ENCODE measurements at places on chromosomes 12 and 14. TPM values are rescaled to one million over a fixed set of nuclear protein-coding genes. Genes with fewer than 3 reads are reported as not detected.

GLT8D2 gene
- 9.4 TPM for total RNA-seq

PRDM4 gene
- 21.2 TPM for total RNA-seq

GLIPR1L1 gene
- total RNA-seq, result under 0.01 TPM

MANSC1 gene
- 2.4 TPM for total RNA-seq

GRCh38 chr14:35747379-35747778, 61.7 kb downstream of the RALGAPA1 start:
- DNase-seq, result no peak

DNA sequence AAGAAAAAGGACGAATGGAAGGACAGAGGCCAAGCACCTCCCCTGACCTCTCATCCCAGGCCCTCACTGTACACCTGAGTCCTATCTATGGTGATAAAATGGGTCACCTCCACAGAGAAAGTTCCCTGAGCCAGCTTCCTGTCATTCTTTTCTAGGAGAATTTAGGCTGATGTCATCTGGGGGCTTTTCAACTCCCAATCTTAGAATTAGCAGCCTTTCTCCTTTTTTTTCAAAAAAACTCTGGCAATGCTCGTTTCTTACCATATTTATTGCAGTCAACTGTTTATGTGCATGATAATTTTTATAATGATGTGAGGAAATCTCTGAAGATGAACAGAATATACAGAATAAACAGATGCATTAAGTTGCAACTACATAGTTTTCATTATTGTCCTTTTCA, 177.6 kb downstream of the SNAPC1 start:
- no peak for DNase-seq

- DNase-seq, result no peak
Measured at GRCh38 chr12:45235087-45236025, 19.5 kb downstream of the ANO6 start.

DNA sequence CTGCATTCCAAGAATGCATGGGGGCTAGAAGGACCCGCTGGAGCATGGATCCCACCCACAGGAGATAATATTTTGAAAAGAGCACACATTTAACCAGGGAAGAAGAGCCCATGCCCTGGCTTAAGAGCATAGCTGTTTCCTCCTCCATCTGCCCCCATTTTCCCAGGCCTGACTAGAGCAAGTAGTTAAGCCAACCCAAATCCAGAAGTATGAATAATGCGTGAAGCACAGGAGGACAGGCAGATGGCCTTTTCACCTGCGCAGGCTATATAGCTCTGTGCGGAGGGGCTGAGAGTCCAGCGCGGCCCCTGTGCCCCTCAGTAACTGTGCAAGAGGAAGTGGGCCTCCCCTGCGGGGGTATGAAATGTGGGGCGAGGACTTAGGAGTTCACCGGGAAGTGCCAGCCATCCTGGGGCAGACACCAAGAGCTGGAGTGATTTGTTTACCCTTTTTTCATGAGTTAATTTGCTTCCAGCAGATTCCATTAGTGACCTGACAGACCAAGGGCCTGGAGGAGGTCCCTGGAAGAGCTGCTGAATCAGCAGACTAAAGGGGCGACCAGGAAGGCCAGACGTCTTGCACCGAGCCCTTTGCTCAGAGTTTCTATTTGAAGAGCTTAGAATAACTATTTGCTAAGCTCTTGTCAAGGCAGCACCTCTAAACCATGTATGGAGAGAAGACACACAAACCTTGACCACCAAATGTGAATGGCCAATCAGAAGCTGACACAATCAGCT, 37.2 kb downstream of the DPF3 start:
- DNase-seq, result no peak

GRCh38 chr12:82896979-82897378, 210.3 kb downstream of the TMTC2 start:
- no peak for DNase-seq

- DNase-seq, result no peak
Measured at GRCh38 chr14:92728759-92729364, 19.6 kb downstream of the LGMN start.

DNA sequence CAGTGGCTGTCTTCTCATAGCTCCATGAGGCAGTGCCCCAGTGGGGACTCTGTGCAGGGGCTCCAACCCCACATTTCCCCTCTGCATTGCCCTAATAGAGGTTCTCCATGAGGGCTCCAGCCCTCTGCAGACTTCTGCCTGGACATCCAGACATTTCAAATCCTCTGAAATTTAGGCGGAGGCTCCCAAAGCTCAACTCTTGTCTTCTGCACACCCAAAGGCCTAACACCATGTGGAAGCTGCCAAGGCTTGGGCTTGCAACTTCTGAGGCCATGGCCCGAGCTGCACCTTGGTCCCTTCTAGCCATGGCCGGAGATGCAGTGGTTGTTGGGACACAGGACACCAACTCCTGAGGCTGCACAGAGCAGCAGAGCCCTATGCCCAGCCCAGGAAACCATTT, 20.5 kb upstream of the PPP2R5C start:
- DNase-seq, result no peak

DNA sequence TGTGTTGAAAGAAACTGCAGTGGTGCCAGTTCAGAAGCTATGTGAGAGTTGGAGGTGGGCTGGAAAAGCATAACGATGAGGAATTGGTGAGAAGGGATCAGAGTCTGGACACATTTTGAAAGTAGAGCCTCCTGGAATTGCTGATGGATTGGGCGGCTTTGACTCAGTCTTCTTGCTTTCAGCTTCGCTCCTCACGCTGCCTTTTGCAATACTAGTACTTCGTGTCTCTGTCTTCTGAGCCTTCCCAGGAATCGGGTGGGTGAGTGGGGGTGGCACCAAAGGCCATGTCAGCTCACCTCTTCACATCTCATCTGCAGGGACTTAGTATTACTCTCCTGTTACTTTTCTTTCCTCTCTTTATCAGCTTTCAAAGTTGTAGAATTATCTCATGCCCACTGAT, 101.6 kb upstream of the RFX4 start:
- no peak for DNase-seq

DNA sequence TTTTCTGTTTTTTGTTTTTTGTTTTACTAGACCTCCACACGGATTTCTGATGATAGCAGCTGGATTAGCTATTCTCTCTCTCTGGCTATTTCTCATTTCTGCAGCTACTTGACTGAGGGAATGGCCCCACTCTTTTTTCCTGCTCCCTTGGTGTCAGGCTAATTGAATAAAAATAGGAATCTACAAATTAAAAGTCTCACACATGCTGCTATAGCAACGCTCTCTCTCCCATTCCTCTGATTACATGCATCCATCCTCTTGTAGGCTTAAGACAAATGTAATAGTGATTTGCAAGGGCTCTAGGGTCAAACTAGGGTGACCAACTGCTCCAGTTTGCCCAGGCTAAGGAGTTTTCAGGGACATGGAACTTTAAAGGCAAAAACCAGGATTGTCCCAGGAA, 221.8 kb downstream of the PHLDA1 start:
- no peak for DNase-seq

- no peak for DNase-seq
Measured at GRCh38 chr14:94481468-94482131, 5.6 kb upstream of the SERPINA9 start.

DNA sequence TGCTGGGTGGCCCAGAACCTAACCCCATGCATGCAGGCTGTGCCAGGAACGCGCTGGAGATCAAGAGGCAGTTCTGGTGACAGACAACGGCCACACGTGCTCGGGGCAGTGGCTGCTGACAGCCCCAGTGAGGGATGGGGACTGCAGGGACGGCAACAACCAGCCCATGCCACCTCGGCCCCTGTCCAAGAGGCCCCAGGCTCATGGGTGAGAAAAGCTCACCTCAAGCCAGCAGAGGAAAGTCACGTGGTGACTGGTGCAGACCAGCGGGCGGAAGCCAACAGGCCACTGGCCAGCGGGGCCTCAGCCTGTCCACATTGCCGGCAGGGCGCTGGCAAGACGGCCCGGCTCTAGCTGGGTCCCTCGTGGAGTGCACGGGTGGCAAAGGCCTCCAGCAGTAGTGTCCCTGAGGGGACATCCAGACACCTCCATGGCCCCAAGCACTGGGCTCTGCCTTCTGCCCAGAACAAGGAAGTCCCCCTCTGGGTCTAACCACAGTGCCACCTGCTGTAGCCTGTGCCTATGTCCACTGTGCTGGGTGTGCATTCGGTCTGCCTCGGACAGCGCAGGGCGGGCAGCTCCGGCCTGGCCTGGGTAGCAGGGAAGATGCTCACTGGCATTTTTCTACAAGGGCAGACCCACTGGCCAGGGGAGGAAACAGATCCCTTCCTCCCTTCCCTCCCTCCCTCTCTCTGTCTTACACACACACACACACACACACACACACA, 134.1 kb downstream of the NCOR2 start:
- no peak for DNase-seq

DNA sequence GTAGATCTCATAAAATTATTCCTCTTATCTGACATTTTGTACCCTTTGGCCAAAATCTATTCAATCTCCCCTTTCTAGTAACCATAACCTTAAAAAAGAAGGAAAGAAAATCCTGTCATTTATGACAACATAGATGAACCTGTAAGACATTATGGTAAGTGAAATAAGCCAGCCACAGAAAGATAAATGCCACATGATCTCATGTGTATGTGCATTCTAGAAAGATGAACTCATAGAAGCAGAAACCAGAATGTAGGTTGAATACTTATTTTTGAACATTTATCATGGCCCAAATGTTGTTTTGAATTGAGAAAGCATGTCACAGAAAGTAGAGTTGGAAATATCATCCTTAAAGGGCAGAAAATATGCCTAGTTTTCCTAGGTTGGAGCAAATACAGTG, 1053.6 kb downstream of the SLC6A15 start:
- DNase-seq, result no peak

- no peak for DNase-seq
Measured at GRCh38 chr12:32091696-32092095, 15.0 kb upstream of the BICD1 start.

DNA sequence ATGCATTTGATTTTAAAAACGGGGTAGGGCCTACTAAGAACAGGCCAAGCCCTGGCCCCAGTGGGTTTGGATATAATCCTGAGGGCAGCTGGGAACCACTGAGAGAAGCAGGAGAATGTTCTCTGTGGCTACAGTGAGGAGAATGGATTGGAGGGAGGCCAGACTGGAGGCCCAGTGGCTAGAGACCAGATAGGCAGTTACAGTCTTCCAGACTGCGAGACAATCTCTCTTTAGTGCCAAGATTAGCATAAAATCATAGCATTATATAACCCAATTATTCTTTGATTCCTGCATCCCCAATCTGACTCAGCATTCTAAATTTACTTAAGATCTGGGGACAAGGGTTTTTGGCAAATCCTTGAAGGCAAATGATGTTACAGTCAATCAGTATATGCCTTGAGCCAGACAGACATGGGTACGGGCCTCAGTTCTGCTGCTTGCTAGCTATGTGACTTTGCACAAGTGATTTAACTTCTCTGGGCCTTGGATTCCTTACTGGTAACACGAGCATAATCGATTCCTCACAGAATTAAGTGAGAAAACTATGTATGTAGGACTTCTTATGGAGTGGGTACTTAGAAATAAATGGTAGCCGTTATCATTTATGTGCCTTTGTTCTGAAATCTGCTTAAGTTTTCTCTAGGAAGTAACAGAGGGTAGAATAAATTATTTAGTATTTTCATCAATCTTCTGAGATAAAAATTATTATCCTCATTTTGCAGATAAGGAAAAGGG, 18.3 kb downstream of the NINJ2 start:
- no peak for DNase-seq

DNA sequence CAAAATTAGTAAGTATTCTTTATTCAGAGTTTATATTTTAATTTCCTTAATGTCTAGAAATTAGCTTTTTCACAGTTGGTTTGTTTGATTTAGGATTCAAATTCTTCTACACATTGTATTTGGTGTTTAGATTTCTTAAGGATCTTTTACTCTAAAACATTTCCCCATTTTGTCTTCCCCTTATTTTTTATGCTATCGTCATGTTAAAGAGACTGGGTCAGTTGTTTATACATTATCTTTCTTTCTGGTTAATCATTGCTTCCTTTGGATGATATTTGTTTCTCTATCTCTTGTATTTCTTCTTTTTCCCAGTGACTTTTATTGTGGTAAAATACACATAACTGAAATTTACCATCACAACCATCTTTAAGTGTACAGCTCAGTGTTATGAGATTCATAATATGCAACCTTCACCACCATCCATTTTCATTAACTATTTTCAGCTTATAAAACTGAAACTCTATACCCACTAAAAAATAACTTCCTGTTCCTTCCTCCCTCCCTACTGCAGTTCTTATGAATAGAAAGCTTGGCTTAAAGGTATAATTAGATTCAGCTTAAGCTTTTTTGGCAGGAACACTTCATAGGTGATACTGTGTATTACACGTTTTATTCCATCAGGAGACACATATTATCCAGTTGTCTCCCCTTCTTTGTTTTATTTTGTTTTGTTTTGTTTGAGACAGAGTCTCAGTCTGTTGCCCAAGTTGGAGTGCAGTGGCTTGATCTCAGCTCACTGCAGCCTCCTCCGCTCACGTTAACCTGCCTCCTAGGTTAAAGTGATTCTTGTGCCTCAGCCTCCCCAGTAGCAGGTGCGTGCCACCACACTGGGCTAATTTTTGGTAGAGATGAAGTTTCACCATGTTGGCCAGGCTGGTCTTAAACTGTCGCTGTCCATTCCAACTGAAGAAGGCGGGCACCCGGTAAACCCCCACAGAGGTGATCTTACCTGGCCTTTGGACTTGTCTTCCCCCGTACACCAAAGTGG, 45.0 kb downstream of the NOPCHAP1 start:
- no peak for DNase-seq

DNA sequence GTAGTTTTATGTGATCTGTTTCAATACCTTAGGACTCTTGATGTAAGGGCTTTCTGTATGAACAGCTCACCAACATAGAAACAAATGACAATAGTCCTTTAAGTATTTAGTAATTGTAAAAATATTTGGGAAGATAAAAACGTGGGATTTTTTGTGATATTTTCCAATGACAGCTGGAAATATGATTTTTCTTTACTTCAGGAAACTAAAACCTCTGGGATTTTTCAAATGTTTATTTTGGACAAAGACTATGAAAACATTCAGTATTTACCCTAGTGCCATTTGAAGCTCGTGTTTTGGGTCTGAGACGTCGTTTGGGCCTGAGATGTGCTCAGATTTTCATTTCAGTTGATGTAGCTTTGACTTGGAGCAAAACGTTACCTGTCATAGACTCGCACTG, 240.0 kb downstream of the BMP4 start:
- DNase-seq, result no peak

- DNase-seq, result no peak
Measured at GRCh38 chr14:105446971-105447370, 27.3 kb downstream of the MTA1 start.

DNA sequence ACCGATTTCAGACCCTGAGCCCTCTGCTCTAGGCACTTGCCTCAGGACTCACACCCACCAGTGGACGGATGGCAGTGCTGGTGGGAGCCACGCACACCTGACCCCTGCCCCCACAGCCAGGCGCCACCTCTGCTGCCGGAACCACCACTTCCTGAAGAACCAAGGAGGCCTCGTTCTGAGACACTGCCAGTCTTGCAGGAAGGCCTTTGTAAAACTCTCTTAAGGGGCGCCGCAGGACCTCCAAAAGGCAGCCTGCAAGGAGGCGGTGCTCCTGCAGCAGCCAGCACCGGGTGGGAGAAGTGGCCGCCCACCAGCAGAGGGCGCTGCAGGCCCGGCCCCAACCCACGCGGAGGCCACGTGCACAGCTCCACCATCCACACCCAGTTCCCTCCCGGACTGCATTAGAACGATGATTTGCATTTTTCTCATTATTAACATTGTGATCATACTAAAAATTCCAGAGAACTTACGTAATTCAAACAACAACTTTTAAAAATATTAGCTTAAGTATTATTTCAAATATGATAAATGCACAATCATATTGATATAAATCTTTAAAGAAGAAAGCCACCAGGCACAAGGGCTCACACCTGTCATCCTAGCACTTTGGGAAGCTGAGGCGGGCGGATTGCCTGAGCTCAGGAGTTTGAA, 12.8 kb downstream of the STX2 start:
- no peak for DNase-seq

All from frontal cortex (tissue), 4 donors.